Effector memory CD8-positive, alpha-beta T cell (primary cell): ENCODE measurements at places on chromosomes 6 and 20.
A peak's percentile ranks its signal among the peaks of the same experiment; 100 is the strongest.

GRCh38 chr20:1926237-1926636 lies 31.0 kb downstream of the SIRPA start:
- peaks cover 39% of the 10 kb centered on the region for H3K27me3 ChIP-seq
- no peaks in the 10 kb centered on the region for H3K36me3 ChIP-seq
- no peak for DNase-seq

DNA sequence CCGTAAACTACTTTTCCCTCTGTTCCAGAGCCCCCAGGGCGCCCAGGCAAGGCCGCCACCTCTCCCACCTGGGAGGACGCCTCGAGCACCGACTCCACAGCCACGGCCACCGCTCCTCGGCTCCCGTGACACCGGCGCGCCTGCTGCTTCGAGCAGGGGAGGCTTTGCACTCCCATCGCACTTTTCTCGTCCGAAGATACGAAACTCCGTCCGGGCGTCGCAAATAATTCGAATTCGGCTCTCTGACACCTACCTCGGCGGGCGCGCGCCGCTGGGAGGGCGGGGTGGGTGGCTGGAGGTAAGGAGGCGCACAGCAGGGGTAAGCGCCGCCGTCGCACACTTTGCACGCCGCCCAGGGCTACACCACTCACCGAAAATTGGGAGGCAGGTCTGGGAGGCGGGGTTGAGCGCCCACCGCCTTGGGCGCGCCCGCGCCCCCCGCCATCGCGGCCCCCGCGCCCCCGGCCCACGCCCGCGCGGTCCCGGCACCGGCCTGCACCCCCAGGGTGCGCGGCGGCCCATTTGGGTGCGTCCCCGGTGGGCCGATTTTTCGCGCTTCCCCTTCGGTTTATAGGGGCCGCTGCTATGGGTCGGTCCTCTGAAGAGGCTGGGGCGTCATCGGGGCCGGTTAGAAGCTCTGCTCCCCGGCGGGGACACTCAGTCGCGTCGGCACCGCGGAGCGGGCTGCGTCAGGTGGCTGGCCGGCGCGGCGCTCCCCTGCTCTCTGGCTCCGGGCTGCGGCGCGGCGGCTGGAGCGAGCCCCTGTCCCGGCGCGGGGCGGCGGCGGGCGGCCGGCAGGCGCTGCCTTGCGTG lies 36.2 kb downstream of the GNAS start:
- peak; percentile 76 for DNase-seq
- peak overlapping the region; percentile 85 for H3K4me3 ChIP-seq
- H3K27ac ChIP-seq = peak overlapping the region; percentile 94
- no peaks in the 10 kb centered on the region for H3K27me3 ChIP-seq

DNA sequence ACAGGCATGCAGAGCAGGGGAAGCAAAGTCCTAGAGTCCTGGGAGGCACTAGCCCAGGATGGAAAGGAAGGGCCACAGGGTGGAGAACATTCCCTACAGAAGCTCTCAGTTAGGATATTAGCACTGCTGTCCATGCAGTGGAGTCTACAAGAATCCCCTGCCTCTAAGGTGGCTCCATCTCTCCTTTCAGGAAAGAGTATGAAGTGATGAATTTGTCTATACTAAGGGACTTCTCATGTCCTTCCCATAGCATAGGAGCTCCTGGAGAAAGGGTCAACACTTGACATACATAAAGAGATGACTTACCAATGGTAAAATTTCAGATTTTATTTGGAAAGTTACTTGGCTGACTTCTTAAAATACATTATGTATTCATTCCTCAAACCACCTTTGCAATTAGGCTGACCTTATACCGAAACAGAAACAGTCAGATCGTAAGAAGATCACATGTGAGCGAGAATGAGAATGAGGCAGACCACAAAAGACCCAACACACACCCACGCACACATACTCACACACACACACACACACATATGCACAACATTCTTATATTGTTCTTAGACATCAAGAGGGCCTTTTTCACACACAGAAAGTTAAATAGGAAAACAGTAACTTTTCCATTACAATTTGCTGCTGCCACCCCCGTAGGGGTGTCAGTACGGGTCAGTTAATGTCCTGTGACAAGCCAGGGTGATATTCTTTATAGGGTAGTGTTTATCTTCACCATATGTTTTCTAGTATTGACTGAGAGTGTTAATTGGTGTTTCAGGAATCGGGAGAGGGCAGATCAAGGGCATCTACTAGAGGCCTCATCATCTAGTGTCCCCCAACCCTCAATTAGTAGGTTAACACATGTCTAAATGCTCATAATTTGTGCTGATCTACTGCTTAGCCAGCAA lies 159.4 kb downstream of the FAXC start:
- no peak overlapping the region for H3K27ac ChIP-seq
- DNase-seq = no peak
- no peaks in the 10 kb centered on the region for H3K36me3 ChIP-seq
- H3K4me1 ChIP-seq = no peaks in the 10 kb centered on the region
- peaks cover 20% of the 10 kb centered on the region for H3K27me3 ChIP-seq
- no peak overlapping the region for H3K4me3 ChIP-seq

GRCh38 chr6:149963462-149964307 lies at the start of gene ULBP1:
ULBP1 (plus strand) TSS chr6:149963943; CDS start chr6:149964050, 107 bp downstream.
- peak within 1 kb of the TSS; percentile 86 for H3K4me3 ChIP-seq
- peaks cover 13% of the 10 kb centered on the region for H3K36me3 ChIP-seq
- peak; percentile 58 for DNase-seq
- H3K4me1 ChIP-seq = peaks cover 27% of the 10 kb centered on the region
- H3K27ac ChIP-seq = peak within 1 kb of the TSS; percentile 81

- H3K4me3 ChIP-seq = peak overlapping the region; percentile 79
- H3K36me3 ChIP-seq = peaks cover 6% of the 10 kb centered on the region
These were observed 50.2 kb downstream of the IYD start for GRCh38 chr6:150418827-150419594.
